ENCODE measurements at places on chromosomes 12 and 14.

DNA sequence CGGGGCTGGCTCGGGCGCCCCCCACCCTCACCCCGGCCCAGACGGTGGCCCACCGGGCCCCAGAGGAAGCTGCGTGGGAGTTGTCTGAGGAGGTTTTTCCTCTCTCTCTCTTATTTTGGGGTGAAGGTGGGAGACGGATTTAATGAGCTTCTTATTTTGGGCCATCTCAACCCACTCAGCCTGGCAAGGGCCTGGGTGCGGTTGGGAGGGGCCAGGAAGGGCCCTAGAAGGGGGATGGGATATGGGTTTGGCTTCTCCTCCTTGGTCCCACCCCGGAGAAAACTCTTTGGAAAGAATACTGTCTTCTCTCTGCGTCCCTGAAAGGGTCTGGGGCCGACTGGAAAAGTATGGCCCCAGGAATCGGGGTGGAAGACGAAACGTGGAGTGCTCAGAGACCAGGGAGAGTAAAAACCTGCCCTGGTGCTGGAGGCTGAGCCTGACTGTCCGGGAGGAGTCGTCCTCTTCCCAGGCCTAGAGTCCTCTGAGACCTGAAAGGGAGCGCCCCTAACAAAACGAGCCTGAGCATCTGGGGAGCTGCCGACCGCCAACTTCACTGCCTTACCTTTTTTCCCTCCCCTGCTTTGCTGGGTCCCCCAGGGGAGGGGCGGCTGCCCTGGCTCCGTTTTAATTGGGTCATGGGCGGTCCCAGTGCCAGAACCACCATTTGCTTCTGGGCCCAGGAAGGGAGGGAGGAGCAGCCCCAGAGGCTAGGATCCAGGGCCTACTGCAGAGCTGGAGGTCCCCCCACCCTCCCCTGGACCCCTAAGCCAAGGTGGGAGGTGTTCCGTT lies 1.6 kb downstream of the MMP14 start:
- DNase-seq, result no peak

DNA sequence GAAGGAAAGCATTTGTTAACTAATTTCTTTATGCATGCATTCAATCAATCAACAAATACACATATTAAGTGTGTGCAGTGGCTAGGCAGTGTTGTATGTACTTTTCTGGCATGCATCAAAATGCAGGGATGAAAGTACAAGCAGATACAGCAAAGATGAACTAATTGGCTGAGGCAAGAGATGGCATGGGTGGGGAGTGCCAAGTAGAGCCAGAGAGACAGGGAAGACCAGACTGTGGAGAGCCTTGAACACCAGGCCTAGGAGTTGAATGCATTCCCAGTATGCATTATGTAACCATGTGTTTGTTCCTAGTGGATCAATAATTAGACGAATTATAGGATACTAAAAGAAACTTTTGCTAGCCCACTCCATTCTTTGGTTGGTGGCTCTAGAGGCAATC lies 17.3 kb upstream of the LMNTD1 start:
- no peak for DNase-seq

- no peak for DNase-seq
These were observed 133.1 kb upstream of the NUDT4 start for GRCh38 chr12:93244514-93245077.

- DNase-seq, result no peak
These were observed 58.8 kb upstream of the FBRSL1 start for GRCh38 chr12:132430838-132431774.

DNA sequence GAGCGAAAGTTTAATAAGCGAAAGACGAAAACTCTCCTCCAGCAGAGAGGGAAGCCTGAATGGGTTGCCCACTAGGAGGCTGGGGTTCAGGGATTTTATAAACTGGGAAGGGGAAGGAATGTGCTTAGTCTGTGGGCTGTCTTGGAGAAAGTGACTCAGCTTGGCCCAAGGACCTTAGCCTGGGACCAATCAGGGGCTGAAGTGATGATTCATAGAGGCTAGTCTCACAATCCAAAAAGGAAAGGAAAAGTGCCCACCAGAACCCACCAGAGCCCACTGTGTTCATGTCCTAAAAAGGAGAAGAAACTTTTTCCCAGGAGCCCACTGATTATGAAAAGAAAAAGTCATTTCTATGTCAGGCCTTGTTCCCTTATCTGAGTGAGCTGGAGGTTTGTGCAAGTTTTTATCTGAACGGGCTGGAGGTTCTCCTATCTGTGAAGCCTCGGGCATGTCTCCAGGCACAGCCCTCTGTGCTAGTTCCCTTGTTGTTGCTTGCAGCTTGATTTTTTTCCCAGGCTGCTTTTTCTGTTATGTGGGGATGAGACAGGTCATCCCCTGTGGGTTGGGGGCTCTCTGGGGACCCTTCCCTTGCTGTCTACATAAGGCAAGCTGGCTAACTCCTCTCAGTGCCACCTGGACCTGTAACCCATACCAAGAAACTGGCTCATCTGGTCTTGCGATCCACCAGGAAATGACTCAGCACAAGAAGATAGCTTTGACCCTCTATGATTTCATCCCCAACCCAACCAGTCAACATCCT lies 8.3 kb upstream of the GOLGA5 start:
- DNase-seq, result no peak

DNA sequence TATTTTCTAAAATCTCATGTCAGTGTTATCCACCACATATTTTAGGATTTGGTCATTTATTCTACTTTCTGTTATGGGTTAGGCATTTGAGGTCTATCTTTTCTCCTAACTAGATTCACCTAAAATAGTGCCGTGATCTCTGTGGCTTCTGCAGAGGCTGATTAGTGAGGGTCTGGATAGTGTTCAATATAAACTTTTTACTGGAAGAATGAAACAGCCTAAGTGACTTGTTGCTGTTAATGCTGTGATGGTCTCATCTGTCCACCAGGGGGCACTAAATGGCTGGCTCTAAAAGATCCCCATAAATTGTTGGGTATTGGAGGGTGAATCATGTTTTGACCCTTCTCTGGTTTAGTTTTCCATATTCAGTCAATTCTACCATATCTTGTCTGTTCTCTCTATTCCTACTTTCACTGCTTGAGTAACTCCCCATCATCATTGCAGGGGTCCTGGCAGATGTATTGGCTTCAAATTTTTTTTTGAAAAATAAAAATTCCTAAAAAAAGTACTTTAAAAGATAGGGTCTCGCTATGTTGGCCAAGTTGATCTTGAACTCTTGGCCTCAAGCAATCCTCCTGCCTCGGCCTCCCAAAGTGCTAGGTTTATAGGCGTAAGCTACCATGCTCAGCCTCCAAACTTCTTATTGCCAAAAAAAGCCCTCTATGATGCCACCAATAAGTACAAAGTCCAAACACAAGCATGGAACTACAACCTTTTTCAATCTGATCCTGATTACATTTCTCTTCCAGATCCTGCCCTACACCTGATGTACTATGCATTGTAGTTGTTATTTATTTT lies 6.9 kb downstream of the PABPN1 start:
- peak; percentile 77 for DNase-seq

DNA sequence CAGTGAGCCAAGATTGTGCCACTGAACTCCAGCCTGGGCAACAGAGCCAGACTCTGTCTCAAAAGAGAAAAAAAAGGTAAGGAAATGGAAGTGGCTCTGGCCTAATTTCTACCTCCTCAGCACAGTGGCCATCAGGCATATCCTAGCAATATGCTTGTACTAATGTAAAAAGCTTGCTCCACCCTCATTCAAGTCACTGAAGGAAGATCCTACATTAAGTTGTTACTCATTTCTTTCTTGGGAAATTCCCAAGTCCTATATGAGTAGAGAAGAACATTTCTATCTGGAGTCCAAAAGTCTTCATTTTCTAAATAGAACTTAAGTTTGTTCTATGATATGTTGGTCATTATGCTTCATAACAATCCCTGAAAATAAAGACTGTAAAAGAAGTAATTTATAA lies 67.3 kb upstream of the HOXC13 start:
- no peak for DNase-seq

GRCh38 chr12:25328072-25328712 lies 77.5 kb upstream of the KRAS start:
- DNase-seq, result no peak

DNA sequence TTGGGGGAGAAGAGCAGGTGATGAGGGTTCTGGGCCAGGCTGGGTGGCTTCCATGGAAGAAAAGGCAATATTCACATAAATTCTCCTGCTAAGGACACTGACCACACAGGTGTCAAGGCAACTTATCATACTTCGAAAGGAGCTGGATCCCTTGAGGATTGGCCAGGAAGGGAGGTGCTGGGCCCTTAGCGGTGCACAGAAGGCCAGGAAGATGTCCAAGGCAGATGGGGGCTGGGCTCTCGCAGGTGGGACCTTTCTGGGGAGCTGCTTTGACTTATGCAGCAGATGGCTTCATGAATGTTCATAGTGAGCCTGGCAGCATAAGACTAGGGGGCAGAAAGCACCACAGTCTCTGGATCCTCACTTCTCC lies 3.9 kb downstream of the CD63 start:
- DNase-seq, result no peak

DNA sequence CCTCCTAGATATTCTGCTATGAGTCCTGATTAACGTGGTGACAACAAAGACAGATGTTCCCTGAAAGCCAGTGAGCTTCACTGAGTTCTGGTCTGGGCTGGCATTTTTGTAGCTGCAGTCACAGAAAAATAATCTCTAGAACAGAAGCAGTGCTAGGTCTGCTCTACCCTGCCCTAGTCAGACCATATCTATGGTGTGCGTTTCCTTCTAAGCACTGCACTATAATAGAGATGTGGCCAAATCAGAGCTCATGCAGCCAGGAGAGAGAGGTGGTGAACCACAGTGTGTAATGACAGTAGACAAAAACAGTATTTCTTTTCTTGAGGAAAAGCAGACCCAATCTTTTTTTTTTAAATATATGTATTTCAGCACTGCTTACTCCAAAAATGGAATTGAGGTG lies 76.3 kb downstream of the CMAS start:
- no peak for DNase-seq

DNA sequence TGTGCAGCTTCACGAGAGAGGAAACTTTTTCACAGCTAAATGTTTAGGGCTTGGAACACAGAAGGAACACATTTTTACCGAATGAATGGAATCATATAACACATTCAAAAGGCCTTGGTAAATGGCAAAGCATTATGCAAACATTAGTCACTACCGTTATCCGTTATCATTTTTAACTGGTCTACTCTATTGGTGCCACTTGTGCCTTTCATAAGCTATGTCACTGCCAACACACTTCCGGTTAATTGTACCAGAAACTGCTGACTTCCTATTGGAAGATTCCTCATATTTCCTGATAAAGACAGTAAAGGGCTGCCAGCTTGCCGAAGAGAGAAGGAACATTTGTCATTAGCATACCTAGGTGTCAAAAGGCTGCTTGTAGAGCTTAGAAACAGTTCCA lies 169.2 kb downstream of the APAF1 start:
- DNase-seq, result no peak

GRCh38 chr12:93072340-93072739 lies 143.2 kb upstream of the EEA1 start:
- no peak for DNase-seq

GRCh38 chr12:109919456-109919855 lies 19.4 kb downstream of the TCHP start:
- no peak for DNase-seq

DNA sequence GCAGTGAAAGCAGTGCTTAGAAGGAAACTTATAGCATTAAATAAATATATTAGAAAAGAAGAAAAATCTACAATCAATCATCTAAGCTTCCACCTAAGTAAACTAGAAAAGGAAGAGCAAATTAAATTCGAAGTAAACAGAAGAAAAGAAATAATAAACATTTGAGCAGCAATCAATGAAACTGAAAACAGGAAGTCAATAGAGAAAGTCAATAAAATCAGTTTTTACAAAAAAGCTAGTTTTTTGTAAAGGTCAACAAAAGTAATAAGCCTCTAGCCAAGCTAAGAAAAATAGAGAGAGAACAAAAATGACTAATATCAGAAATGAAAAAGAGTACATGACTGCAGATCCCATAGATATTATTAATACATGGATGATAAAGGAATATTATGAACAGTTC lies 34.2 kb upstream of the KTN1 start:
- no peak for DNase-seq

DNA sequence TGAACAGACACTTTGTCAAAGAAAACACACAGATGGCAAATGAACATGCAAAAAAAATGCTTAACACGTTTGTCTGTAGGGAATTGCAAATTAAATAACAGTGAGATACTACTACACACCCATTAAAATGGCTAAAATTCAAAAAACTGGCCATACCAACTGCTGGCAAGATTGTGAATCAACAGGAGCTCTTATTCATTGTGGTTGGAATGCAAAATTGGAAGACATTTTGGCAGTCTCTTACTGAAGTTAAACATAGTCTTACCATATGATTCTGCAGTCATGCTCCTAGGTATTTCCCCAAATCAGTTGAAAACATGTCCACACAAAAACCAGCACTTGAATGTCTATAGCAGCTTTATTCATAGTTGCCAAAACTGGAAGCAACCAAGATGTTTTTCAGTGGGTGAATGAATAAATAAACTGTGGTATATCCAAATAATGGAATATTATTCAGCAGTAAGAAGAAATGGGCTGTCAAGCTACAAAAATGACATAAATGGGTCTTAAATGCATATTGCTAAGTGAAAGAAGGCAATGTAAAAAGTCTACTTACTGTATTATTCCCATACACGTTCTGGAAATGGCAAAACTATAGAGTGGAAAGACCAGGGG lies 91.4 kb downstream of the PLEKHA5 start:
- no peak for DNase-seq
